ENCODE measurements at places on chromosomes 7 and 10. TPM values are rescaled to one million over a fixed set of nuclear protein-coding genes. Genes with fewer than 3 reads are reported as not detected.

- DNase-seq = no peak
Measured at GRCh38 chr10:89007129-89007893, 16.7 kb downstream of the FAS start.

DNA sequence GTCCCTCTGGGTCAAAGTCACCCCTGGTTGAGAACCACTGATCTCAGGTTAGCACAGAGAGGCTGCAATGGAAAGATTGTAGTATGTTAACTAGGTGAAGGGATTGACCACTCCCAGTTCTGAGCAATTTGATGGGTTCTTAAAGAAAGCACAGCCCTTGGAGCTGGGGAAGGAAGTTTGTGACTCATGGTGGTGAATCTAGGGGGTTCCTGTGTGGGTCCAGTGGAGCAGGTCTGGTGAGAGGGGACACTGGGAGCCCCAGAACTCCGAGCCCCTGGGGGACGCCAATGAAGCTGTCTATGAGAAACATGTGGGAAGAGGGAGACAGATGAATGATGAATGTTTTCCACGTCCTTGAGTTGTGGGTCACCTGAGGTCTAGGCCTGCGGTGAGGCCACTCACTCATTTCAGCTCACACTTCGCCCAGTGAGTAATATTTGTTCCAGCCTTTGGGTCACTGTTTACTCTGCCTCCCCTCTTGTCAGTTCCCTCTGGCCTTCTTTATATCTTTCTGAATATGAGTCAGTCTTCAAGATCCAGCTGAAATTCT is 341.9 kb downstream of the LRMDA start:
- DNase-seq = no peak

Gene STEAP2
- 6.4 TPM for polyA plus RNA-seq

Gene OPN4
- not detected for polyA plus RNA-seq

Gene NXPH1
- polyA plus RNA-seq = not detected

Gene UCMA
- polyA plus RNA-seq = not detected

Gene KAZALD1
- 14.1 TPM for polyA plus RNA-seq

DNA sequence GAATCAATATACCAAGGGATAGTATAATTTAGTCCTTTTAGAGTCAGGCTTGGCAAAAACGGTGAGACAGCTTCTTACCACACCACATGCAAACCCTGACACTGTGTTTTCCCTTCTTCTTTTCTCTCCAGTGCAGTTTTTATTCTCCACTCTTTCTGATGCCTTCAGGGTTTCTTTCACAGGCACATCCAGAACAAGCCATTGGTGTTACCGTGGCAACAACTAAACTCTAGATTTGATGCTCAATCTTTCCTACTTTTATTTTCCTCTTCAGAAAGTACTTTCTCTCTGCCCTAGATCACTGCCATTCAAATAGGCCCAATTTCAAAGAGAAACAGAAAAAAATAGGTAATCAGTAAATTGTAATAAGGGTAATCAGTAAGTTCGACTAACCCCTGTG is 469.8 kb upstream of the POT1 start:
- DNase-seq = no peak
